ENCODE measurements at places on chromosomes 2 and 18. TPM values are rescaled to one million over a fixed set of nuclear protein-coding genes. Genes with fewer than 3 reads are reported as not detected.
A peak's percentile ranks its signal among the peaks of the same experiment; 100 is the strongest.

- no peak overlapping the region for H3K27ac ChIP-seq
- H3K36me3 ChIP-seq: peaks cover 5% of the 10 kb centered on the region
- no peaks in the 10 kb centered on the region for H3K4me1 ChIP-seq
- H3K4me3 ChIP-seq: no peak overlapping the region
- DNase-seq: no peak
- no peaks in the 10 kb centered on the region for H3K27me3 ChIP-seq
Observed at GRCh38 chr2:144146076-144146475, 373.8 kb downstream of the ZEB2 start.

DNA sequence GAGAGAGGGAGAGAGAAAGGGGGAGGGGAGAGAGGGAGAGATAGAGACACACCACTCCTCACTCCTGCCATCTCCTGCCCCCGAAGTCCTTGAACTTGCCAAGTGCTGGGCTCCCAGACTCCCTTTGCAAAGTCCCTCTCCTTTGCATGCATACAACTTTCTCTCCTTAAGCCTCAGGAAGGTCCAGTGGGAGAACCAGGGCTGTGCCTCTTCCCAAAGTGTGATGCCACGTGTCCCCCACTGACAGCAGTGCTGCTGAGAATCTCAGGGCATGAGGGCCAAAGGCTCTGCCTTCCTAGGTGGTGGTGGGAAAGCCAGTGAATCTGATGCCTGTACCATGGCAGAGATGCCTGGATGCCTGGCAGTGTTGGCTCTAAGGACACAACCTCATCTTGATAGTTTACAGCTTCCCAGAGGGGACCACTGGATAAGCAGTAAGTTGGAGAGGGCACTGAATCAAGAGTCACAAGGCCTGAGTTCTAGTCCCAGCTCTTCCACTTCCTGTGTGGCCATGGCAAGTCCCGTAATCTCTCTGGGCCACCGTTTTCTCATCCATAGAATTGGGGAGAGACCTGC, 103.4 kb downstream of the CLIP4 start:
- no peaks in the 10 kb centered on the region for H3K36me3 ChIP-seq
- no peak overlapping the region for H3K4me3 ChIP-seq
- DNase-seq: no peak

- no peak overlapping the region for H3K4me3 ChIP-seq
- H3K27me3 ChIP-seq: peaks cover 12% of the 10 kb centered on the region
- H3K36me3 ChIP-seq: no peaks in the 10 kb centered on the region
- H3K27ac ChIP-seq: no peak overlapping the region
- no peak for DNase-seq
Observed at GRCh38 chr18:49663899-49664890, 102.3 kb downstream of the LIPG start.

- DNase-seq: no peak
- H3K27me3 ChIP-seq: no peaks in the 10 kb centered on the region
- H3K4me3 ChIP-seq: no peak overlapping the region
- H3K4me1 ChIP-seq: no peaks in the 10 kb centered on the region
- H3K27ac ChIP-seq: no peak overlapping the region
Observed at GRCh38 chr2:141515931-141516330, 614.9 kb downstream of the LRP1B start.

DNA sequence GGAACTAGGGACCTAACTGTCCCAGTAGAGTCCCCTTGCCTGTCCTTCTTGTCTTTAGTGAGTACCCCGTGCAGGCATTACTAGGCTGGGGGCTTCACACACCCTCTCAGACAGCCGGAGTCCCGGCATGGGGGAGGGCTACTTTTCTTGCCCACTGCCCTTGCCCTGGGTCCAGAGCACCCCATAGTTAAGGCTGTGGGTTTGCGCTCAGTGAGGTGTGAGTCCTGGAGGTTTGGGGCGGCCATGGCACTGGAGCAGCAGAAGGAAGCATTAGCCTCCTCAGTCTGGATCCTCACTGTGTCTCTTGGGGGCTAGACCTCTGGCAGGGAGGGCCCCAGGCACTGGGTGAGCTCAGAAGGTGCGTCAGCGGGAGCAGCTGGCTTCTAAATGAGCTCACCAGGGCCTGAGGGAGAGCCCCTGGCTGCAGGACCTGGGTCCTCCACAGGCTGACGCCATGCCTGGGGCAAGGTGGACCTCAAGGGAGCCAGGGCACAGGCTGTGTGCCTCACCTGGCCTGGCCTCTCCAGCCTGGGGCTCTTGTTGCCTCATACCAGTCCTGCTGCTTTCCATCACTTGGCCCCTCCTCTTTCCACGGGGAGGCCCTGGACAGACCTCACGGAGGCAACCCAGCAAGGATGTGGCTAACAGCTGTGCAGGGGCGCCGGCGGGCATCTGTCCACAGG, 27.4 kb downstream of the HS6ST1 start:
- H3K4me1 ChIP-seq: no peaks in the 10 kb centered on the region
- no peaks in the 10 kb centered on the region for H3K27me3 ChIP-seq
- no peak overlapping the region for H3K4me3 ChIP-seq
- no peak for DNase-seq
- no peaks in the 10 kb centered on the region for H3K36me3 ChIP-seq

DNA sequence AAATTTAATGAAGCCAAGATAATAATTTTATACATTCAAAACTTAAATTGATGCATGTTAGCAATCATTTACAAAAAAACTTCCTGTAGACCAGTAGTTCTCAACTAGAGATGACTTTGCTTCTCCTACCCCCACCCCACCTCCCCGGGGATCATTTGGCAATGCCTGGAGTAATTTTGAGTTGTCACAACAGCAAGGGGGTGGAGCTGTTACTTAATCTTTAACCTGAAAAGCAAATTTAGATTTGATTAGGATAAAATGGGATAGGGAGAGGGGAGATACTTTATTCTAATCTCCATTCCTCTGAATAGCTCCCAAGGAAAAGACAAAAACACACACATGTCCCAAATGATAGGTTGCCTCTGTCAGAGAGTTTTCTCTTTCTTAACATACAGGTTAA, 4.2 kb downstream of the SLC40A1 start:
- peaks cover 18% of the 10 kb centered on the region for H3K4me1 ChIP-seq
- no peak overlapping the region for H3K4me3 ChIP-seq
- peaks cover 2% of the 10 kb centered on the region for H3K36me3 ChIP-seq
- H3K27me3 ChIP-seq: peaks cover 9% of the 10 kb centered on the region
- no peak overlapping the region for H3K27ac ChIP-seq

DNA sequence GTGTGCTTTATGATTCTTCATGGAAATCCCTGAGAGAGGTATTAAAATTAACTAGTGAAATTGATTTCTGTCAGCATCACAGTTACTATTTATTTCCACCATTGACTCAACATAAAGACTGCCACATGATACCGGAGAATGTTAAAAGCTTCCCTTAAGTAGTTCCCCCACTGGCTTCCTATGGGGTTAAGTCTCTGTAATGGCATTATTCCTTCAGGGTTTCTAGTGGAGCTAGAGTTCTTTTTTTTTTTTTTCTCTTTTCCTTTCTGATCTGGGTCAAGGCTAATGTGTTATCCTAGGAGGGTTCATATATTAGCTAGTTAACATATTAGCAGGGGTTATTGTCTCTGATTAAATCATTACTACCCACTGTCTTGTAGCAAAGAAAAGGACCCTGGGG, 1919.1 kb upstream of the PIK3C3 start:
- no peak overlapping the region for H3K4me3 ChIP-seq
- no peaks in the 10 kb centered on the region for H3K36me3 ChIP-seq
- DNase-seq: no peak
- no peak overlapping the region for H3K27ac ChIP-seq
- no peaks in the 10 kb centered on the region for H3K4me1 ChIP-seq
- no peaks in the 10 kb centered on the region for H3K27me3 ChIP-seq

DNA sequence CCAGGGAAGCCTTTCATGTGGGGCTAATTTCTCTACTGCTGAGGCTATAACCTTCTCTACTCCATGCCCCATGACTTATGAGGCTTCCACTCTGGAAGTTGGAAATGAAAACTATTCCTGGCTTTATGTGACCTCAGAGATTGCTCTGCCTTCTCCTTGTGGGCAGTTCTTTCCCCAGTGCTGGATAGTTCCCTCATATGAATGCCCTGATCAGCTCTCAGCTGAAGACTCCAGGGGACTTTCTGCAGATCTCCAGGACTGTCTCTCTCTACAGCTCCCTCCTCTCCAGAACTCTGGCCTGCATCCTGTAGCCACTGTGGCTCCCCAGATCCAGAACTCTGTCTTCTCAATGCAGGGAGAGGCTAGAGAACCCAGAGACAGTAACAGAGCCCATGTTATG, 235.1 kb downstream of the SEPTIN10 start:
- no peaks in the 10 kb centered on the region for H3K36me3 ChIP-seq
- H3K4me3 ChIP-seq: no peak overlapping the region
- DNase-seq: no peak
- no peaks in the 10 kb centered on the region for H3K4me1 ChIP-seq

DNA sequence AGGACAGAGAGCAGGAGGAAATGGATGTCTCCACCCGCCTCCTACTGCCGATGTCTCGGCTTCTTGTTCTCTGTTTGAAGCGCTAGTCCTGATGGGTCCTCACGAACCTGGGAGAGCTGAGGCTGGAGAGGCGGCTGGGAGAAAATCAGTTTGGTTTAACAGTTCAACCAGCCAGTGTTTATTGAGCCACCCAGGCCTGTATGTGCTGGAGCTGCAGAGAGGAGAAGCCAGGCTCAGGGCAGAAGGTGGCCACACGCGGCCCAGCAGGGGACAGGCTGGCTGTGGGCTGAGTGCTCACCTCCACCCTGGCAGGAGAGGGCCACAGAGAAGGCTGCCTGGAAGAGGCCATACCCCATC, 202.1 kb downstream of the CYP26B1 start:
- H3K36me3 ChIP-seq: no peaks in the 10 kb centered on the region
- no peak overlapping the region for H3K4me3 ChIP-seq
- no peaks in the 10 kb centered on the region for H3K27me3 ChIP-seq
- H3K4me1 ChIP-seq: no peaks in the 10 kb centered on the region

- no peak overlapping the region for H3K27ac ChIP-seq
- no peaks in the 10 kb centered on the region for H3K27me3 ChIP-seq
- no peaks in the 10 kb centered on the region for H3K4me1 ChIP-seq
- no peaks in the 10 kb centered on the region for H3K36me3 ChIP-seq
Observed at GRCh38 chr18:10901329-10901728, 248.0 kb downstream of the PIEZO2 start.

- H3K27ac ChIP-seq: no peak overlapping the region
- no peak for DNase-seq
- H3K27me3 ChIP-seq: no peaks in the 10 kb centered on the region
- no peaks in the 10 kb centered on the region for H3K4me1 ChIP-seq
- no peak overlapping the region for H3K4me3 ChIP-seq
Observed at GRCh38 chr18:22086973-22087372, 82.4 kb upstream of the GATA6 start.

DNA sequence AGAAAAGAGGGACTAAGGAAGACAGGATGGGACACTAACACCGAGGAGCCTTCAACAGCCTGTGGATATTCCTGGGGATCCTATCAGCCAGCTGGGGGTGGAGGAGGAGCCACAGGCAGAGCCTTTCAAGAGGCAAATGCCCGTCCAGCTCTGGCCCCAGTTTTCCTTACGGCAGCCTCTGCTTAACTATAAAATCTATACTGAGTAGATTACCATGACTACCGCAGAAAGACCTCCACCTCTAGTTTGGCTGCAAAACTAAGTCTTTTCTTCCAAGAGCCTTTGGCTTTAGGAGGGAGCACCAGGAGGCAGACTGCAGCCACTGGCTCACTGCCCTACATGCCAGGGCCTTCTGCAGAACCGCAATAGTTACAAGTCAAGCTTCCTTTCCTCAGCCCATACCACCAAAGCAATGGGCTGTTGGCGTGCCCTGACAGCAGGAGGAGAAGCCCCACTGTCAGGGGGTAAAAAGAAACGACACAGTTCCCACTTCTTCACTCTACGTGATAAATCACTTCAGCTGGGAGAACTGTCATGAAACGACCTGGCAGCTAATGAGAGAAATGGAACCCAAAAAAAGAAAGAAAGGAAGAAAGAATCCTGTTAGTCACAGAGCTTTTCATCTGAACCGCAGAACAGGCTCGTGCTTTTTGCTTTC, 25.1 kb upstream of the CREB1 start:
- no peak for DNase-seq
- H3K4me3 ChIP-seq: no peak overlapping the region
- H3K27me3 ChIP-seq: no peaks in the 10 kb centered on the region

- peak; percentile 43 for DNase-seq
- no peak overlapping the region for H3K4me3 ChIP-seq
- no peaks in the 10 kb centered on the region for H3K36me3 ChIP-seq
- peaks cover 16% of the 10 kb centered on the region for H3K27me3 ChIP-seq
- H3K4me1 ChIP-seq: no peaks in the 10 kb centered on the region
Observed at GRCh38 chr18:54444319-54444914, 86.7 kb downstream of the C18orf54 start.

- no peak overlapping the region for H3K27ac ChIP-seq
- H3K27me3 ChIP-seq: peaks cover 72% of the 10 kb centered on the region
- no peaks in the 10 kb centered on the region for H3K36me3 ChIP-seq
- peak; percentile 13 for DNase-seq
- H3K4me1 ChIP-seq: peaks cover 32% of the 10 kb centered on the region
Observed at GRCh38 chr2:46296216-46296839, 879 bp upstream of the EPAS1 start.

DNA sequence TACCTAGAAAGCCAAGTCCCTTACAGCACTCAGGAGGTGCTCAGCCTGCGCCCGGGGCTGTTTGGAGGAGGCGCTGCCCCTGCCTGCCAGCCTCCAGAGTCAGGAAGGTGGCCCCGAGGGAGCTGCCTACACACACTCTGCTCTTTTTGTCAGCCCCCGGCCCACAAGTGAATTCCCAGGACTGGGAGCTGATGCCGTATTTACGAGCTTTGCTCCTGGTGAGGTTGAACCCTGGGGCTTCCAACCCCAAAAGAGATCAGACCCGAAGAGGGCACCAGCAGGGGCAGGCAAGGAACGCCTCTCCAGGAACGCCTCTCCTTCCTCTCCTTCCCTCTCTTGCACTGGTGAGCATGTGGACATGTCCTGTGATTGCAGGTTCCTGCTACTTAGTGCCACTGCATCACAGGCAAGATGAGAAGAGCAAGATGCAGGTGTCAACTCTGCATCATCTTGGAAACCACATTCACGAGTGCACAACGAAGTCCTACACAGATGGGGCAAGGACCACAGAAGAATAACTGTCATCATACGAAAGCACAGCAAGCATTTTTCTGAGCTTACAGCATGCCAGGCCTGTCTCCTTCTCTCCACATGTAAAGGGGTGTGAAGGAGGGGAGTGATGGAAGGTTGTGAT, 126.7 kb downstream of the NDUFA10 start:
- no peak for DNase-seq
- H3K27ac ChIP-seq: no peak overlapping the region
- peaks cover 7% of the 10 kb centered on the region for H3K27me3 ChIP-seq
- no peaks in the 10 kb centered on the region for H3K36me3 ChIP-seq

- no peak overlapping the region for H3K27ac ChIP-seq
- H3K4me3 ChIP-seq: no peak overlapping the region
- peaks cover 59% of the 10 kb centered on the region for H3K4me1 ChIP-seq
- no peaks in the 10 kb centered on the region for H3K36me3 ChIP-seq
Observed at GRCh38 chr18:8750954-8751415, 45.6 kb downstream of the MTCL1 start.

The NR4A2 gene
- 1.7 TPM for total RNA-seq

The SPP2 gene
- not detected for total RNA-seq

The TMEM198 gene
- 0.69 TPM for total RNA-seq

The CLHC1 gene
- 11.2 TPM for total RNA-seq

The CABYR gene
- 1.3 TPM for total RNA-seq

The CTNNA2 gene
- total RNA-seq: not detected

The ZSWIM2 gene
- total RNA-seq: not detected

The PLA2R1 gene
- not detected for total RNA-seq

The HOXD9 gene
- total RNA-seq: not detected

The EVA1A gene
- total RNA-seq: 0.17 TPM
